ENCODE measurements at places on chromosomes 6 and 20. TPM values are rescaled to one million over a fixed set of nuclear protein-coding genes. Genes with fewer than 3 reads are reported as not detected.
A peak's percentile ranks its signal among the peaks of the same experiment; 100 is the strongest.

The RAMACL gene
- 0.98 TPM for total RNA-seq

The SAPCD1 gene
- total RNA-seq, result 25.1 TPM

The MRAP2 gene
- 1.4 TPM for total RNA-seq

The KCNQ2 gene
- 157 TPM for total RNA-seq

The RAET1G gene
- total RNA-seq, result not detected

The OPN5 gene
- total RNA-seq, result not detected

DNA sequence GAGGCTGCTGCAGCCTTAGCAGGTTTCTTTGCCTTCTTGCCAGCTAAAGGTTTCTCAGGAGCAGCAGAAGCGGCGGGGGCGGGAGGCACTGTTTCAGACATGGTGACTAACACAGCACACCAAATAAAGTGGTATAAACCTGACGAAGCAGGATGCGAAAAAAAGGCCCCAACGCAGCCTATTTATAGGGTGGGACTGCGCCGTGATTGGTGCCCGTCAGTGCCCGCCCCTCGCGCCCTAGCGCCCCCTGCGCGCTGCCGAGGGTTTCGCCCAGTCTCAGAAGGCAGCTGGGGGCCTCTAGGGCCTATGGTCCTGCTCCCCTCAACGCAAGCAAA lies 55.0 kb downstream of the TRIM38 start:
- no peak for DNase-seq

- no peak for DNase-seq
Measured at GRCh38 chr6:154474648-154475428, 35.6 kb downstream of the CNKSR3 start.

DNA sequence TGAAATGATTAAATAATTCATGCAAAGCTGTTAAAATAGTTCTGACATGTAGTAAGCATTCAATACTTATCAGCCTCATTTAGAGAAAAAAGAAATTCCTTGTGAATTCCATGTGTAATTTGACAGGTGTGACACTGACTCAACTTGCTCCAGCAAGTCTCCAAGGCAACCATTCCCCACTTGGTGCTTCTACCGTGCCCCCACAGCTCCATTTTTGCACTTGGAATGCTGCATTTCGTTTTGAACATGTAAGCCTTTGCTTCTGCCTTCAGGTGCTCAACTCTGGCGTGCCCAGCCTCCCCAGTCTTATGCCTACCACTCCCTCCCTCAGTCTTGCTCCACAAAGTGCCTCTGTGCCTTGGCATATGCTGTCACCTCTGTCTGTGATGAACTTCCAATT lies 760.6 kb upstream of the CHD6 start:
- DNase-seq, result no peak

GRCh38 chr6:109315341-109316110 lies 66.7 kb downstream of the CD164 start:
- DNase-seq, result no peak

GRCh38 chr20:51972056-51972455 lies 169.7 kb upstream of the SALL4 start:
- DNase-seq, result no peak

DNA sequence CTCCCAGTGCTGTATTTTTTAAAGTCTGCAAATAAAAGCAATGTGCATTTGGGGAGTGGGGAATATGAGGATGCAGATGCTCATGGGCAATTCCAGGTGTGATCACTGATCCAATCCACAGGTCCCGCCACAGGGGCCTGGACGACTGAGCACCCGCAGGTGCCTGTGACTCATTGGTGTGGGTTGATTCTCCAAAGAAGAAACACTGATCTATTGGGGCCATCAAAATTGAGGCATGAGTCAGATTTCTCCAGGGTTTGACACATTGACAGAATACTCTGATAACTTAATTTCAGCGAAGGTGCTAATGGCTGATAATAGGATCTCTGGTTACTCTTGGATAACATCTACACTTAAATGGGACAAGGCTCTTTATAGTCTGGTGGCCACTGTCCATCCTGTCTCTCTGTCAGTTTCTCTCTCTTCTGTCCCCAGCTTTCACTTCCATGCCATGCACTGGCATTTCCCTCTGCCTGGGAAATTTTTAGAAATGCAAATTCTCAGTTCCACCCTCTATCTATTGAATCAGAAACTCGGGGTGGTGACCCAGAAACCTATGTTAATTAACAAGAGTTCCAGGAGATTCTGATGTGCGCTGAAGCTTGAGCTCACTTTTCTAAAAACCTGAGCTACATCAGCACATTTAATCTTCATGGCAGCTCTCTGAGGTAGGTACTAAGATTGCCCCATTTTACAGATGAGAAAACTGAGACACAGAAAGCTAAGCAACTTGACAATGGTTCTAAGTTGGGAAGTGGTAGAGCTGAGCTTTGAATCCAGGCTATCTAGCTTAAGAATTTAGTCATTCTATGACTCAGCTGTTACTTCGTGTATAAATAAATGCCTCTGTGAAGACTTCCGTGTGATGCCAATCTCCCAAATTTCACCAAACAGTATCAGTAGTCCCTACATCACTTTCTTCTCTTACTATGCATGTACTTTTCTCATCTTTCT lies 10.2 kb upstream of the RCAN2 start:
- DNase-seq, result no peak

DNA sequence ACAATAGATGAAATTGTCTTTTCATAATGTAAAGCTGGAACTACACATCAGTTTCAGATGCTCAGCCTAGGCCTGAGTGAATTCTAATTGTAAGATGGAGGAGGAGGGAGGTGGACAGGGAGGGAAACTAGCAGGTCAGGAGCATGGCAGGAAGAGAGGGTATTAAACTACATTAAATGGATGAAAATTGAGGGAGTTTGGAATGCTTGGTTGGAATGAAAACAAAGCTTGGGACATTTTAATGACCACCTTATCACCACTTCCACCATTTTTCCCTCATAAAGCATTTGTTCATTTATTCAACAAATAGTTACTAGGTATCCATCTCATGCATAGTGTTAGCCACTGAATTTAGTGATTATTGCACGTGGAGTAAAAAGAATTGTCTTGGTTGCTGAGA lies 65.0 kb downstream of the KIZ start:
- no peak for DNase-seq

GRCh38 chr6:11250108-11250507 lies 17.6 kb upstream of the NEDD9 start:
- DNase-seq, result no peak

DNA sequence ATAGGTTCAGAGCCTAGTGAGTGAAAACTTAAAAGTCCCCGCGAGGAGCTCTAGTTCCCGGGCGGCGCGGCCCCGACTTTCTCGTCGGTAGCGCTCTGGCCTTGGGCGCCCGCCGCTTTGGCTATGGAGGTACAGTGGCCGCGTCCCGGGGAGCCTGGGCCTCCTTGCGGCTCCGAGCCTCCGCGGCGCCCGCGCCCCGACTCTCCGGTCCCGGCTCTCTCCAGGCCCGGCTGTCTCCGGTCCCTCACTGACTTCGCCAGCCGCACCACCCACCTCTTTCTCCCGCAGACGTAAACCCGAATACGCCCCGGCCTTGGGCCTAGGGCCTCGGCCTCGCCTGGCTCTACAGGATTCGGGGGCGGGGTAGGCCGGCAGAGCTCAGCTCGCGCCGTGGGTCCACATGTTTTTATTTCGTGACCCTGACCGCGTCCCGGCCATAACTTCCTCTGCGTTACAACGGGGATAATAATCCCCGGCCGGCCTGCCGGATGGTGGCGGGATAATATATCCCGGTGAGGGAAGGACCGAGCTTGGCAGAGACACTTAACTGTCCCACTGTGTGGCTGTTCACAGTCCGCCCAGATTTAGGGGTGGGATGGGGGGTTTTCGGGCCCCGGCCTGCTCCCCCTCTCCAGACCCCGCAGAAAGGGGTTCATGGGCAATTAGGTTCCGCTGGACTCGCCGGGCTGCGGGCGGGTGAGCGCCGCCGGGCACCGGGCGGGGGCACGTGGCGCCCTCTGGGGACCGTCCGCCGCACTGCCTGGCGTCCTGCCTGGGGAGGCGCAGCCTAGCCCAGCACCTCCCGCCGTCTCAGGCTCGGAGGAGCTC lies 10.0 kb upstream of the TBX18 start:
- peak; percentile 43 for DNase-seq

DNA sequence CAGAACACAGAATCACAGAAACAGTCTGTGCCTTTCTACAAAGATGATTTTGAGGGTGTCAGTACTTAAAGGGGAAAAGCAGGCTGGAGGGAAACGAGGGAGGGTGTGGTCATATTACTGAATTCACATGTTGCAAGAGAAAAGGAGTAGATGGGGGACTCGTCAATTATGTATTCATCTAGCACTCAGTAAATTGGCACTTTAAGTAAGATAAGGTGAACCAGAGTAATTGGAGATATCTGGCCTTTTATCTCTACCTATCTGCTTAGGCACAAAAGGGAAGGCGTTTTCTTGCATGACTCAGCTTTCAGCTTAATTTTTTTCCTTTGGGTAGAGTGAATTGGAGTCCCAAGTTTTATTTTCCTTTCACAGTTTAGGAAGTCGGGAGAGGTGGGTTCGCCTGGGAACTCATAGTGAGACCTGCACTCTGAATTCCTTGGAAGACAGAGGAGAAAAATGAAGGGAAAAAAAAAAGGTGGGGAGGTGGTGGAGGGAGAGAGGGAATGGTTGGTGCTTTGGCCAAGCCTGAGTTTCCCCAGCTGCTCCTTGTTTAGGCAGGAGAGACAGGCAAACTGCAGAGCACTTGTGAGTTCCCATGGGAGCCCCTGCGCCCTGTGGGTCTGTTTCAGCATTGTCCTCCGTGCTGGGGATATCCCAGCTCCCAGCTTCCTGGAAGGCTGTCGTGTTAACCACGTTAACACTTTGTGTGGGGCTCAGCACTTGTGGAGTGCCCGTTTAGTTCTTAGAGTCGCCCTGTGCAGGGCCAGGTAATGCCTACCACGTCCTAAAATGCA lies 19.7 kb upstream of the GTSF1L start:
- DNase-seq, result no peak
